ENCODE measurements at places on chromosomes 3 and 15.

GRCh38 chr3:184773283-184774186 is 38.4 kb upstream of the VPS8 start:
- DNase-seq: peak; percentile 40

DNA sequence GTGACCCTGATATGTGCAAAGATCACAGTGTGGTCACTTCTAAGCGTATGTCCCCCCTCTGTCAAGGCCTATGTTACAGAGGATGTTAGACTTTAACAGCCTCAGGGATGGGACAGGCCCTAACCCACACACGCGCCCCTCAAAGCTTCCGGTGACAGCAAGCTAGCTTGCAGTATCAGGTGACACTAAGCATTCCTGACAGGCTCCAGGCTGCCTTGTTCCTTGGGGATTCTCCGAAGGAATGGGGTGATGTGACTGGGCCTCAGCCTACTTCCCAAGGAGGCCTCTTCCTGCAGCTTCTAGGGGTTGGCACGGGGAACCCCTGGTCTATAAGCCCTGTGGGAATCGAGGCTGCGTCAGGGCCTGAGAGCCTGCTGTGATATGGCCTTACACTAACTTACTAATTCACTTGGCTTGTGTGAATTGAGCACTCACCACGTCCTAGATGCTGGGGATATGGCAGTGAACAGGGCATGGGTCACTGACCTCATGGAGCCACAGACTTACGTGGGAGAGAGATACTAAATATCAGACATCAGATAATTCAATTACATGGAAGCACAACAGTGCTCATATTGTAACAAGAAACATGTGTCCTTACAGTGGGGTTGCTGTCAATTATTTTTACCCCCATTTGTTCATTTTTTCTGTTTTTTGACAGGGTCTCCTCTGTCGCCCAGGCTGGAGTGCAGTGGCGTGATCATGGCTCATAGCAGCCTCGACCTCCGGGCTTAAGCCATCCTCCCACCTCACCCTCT is 11.4 kb upstream of the SPTBN5 start:
- no peak for DNase-seq

- DNase-seq: no peak
Measured at GRCh38 chr3:184455991-184456390, 76.1 kb downstream of the CHRD start.

- DNase-seq: no peak
Measured at GRCh38 chr3:15505479-15506165, 15.9 kb downstream of the COLQ start.

GRCh38 chr15:40878785-40879184 is 4.8 kb upstream of the RHOV start:
- DNase-seq: no peak

DNA sequence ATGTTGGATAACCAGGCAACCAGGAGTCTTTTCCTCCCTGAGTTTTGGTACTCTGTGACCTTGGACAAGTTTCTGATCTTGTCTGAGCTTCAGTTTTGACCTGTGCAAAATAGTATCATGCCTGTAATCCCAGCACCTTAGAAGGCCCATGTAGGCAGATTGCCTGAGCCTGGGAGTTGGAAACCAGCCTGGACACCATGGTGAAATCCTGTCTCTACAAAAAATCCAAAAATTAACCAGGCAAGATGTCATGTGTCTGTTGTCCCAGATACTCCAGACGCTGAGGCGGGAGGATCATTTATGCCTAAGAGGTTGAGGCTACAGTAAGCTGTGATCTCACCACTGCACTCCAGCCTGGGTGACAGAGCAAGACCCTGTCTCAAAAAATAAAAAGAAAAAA is 114.8 kb downstream of the IL12A start:
- no peak for DNase-seq

DNA sequence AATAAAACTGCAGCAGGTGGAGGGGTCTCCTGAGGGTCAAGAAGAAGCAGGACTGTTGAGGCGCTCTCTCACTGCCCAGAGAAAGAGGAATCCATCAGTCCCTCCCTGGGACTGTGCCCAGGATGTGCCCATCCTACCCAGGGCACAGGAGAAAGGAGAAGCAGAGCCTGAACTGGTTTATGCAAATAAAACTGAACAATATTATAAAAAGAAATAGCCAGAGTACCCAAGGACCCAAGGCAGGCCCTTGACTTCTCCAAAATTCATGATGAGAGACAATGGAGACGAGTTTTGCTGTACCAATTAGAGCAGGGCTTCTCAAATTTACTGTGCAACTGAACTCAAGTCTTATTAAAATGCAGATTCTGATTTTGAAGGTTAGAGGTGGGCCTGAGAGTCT is 211.0 kb downstream of the IGSF11 start:
- DNase-seq: no peak

GRCh38 chr15:66595931-66596545 is 30.2 kb upstream of the LCTL start:
- peak; percentile 53 for DNase-seq

DNA sequence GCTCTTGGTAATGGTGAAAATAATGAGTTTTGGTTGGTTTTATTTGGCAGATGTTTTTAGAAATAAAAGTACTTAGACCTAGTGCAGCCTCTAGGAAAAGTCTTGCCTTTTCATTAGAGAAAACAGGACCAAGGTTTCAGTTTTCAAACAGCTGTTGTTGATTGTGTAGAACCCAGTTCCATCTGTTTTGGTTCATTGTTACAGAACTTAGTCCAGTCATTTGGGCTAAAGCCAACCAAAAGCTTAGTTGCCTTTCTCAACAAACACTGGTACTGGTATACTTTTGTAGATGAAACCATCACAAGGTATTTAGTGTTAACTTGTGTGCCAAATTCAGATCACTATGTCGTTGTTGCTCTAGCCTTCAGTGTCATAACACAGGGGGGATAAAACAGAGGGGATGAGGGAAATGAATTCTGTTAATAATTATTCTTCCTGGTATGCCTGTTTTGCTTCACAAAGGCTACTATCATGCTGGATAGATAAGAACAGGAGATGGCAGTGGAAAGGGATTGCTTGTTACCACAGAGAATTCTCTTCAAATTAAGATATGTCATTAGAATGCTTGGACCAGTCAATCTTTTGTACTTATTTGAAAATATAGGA is 12.6 kb upstream of the APH1B start:
- DNase-seq: no peak

GRCh38 chr3:58092521-58092920 is 84.3 kb downstream of the FLNB start:
- no peak for DNase-seq

DNA sequence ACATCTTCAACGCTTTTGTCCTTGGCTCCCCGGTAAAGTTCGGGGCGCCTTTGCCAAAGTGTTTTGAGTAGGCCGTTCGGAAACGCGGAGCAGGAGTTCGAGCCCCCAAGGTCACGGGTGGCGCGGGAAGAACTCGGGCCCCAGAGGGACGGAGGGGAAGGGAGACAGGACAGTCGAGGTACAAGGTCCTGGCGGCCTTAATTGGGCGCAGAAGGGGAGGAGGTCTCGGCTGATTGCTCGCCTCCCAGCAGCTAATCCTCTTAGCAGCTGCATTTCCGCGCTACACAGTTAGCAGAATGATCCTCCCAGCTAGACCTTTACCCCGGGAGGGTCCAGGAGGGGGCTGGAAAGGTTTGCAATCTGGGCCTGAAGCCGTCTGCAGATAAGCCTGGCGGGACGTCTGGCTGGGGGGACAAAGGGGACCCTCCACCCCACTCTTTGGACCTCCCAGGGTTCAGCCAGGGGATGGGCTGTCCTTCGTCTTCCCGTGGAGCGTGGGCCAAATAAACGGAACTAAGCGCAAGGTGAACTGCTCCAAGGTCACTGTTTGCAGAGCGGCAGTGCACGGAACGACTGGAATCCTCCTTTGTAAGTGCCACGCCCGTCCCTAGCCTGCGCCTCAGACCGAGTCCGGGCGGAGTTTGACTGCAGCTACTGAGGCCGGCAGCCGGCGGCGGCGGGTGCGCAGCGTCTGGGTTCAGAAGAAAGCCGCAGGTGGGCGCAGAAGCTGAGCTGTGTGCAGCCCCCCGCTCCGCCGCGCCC is 7.2 kb downstream of the EOMES start:
- no peak for DNase-seq

- DNase-seq: no peak
Measured at GRCh38 chr3:17840651-17841050, 98.2 kb upstream of the TBC1D5 start.

DNA sequence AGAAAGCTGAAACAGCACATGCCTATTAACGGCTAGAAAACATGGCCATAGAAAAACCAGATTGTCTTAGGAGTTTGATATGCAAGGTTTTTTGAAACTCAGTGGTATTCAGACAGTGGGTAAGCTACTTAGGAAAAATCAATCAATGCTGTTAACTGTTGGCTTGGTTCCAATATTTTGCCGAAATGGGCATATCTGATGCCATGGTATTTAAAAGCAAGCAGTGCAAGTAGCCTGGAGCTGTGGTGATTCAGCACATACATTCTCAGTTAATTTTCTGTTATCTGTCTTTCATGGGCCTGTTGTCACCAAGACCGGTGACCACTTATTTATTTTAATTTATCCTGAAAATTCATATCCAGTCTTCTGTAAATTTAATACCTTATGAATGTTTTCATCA is 17.3 kb upstream of the SUCNR1 start:
- DNase-seq: no peak

All from AG08395 (cell line).